Umbilical cord (tissue), 2 donors: ENCODE measurements at places on chromosomes 11 and 22.

GRCh38 chr22:38751066-38751421, 4.8 kb downstream of the SUN2 start:
- DNase-seq: no peak

DNA sequence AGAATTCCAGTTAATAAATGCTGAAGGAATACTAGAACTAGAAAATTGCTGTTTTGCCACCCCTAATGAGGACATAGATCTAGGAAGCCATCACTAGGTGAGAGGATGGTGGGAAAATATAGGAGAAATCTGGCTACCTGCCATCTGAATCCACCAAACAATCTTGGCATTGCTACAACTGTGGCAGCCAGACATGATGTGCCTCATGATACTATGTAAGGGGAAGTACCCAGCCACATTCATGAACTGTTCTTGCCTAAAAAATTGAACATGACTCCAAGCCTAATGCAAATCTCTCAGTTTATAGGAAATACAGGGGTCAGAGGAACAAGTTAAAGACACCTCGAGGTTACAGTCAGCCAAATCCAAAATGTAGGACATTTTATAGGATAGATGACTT, 72.8 kb downstream of the SFI1 start:
- no peak for DNase-seq

GRCh38 chr22:46073683-46074504, 76.4 kb upstream of the PPARA start:
- DNase-seq: no peak

- DNase-seq: peak; percentile 93
Observed at GRCh38 chr11:115778928-115779650, 274.9 kb upstream of the CADM1 start.

GRCh38 chr22:29141078-29141688, 64.5 kb upstream of the EMID1 start:
- no peak for DNase-seq

DNA sequence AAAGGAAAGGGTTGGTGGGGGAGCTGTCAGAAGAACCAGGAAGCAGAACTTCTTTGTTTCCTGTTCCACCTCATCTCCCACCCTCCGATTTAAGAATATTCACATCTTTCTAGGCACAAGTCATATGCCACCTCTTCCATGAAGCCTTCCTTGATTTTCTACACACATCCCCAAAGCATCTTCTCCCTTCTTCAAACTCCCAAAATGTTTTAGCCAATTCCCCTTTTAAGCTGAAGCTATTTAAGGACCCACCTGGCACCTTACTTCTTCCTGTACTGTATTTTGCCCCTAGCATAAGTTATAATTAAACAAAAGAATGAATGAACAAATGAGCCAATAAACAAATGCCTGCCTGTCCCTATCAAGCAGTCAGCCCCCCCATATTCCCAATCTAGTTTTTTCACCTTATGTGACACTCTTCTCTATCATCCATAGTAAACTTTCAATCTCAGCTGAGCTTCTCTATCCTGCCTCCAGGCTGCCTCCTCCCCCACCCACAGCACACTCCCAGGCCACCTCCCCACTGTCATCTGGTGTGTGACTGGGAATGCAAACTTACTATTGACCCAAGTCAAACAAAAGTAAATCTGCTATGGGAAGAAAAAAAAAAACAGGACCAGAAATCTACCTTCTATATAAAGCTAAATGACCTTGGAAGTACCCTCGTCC, 3.9 kb downstream of the TNKS1BP1 start:
- no peak for DNase-seq

- peak; percentile 89 for DNase-seq
Observed at GRCh38 chr22:50326956-50327710, at the start of gene DENND6B. DENND6B (minus strand) TSS chr22:50327012; CDS start chr22:50326988, 24 bp downstream.

- no peak for DNase-seq
Observed at GRCh38 chr22:36768616-36769015, 7.3 kb downstream of the IFT27 start.
